Activated T-helper 2 cell treated with anti-CD3 and anti-CD28 coated beads, Interferon-gamma antibody, Interleukin-2, Interleukin-4, amounts not matched to agents 10 μg/mL and 5 μg/mL and 100 μg/mL, durations not matched to agents 14 hours and 24 hours and 36 hours (primary cell): ENCODE measurements at places on chromosomes 11 and 22. TPM values are rescaled to one million over a fixed set of nuclear protein-coding genes. Genes with fewer than 3 reads are reported as not detected.

- H3K4me3 ChIP-seq = no peak overlapping the region
- H3K27me3 ChIP-seq = no peaks in the 10 kb centered on the region
- no peak for DNase-seq
- peaks cover 20% of the 10 kb centered on the region for H3K36me3 ChIP-seq
These were observed 255.8 kb downstream of the TBC1D22A start for GRCh38 chr22:47018010-47018910.

- no peak overlapping the region for H3K4me3 ChIP-seq
- no peaks in the 10 kb centered on the region for H3K27me3 ChIP-seq
- DNase-seq = no peak
- peaks cover 9% of the 10 kb centered on the region for H3K4me1 ChIP-seq
- H3K36me3 ChIP-seq = peaks cover 23% of the 10 kb centered on the region
These were observed 37.4 kb downstream of the LARGE2 start for GRCh38 chr11:45959851-45960250.

DNA sequence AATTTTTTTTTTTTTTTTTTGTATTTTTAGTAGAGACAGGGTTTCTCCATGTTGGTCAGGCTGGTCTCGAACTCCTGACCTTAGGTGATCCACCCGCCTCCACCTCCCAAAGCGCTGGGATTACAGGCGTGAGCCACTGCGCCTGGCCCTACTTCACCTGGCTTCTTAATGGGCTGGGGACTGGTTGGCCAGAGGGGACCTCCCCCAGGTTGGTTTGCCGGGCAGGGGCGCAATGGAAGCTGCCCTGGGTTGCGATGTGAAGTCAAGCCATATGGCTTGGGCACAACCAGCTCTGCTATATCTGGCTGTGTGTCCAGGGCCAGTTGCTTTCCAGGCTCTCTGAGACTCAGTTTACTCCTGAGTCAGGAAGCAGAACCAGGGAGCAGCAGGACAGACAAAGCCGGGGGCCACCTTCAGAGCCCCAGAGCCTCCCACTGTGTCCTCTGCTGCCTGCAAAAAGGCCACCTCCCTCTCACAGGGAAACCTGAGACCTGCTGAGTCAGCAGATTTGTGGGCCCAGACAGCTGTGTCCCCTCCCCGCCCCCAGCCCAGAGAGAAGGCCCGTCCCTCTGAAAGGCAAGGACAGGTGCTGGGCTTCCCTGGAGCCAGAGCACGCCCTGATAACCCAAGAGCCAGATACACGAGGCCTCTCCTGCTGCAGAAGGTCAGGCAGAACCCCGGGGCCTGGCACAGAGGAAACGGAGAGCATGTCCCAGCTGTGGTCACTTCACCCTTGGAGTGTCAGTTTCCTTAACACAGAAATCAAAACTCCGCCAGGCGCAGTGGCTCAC lies 29.2 kb upstream of the DAGLA start:
- H3K27me3 ChIP-seq = peaks cover 5% of the 10 kb centered on the region
- H3K36me3 ChIP-seq = no peaks in the 10 kb centered on the region
- H3K27ac ChIP-seq = no peak overlapping the region
- no peak for DNase-seq
- no peak overlapping the region for H3K4me3 ChIP-seq
- H3K4me1 ChIP-seq = no peaks in the 10 kb centered on the region

DNA sequence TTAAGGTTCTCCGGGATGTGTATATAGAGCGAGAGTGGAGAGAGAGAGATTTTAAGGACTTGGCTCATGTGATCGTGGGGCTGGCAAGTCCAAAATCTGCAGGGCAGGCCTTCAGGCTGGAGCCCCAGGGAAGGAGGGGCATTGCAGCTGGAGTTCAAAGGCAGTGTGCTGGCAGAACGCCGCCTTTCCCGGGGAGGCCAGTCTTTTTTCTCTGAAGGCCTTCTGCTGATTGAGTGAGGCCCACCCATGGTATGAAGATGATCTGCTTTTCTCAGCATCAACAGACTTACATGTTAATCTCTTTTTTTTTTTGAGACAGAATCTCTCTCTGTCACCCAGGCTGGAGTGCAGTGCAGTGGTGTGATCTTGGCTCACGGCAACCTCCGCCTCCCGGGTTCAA lies 25.4 kb downstream of the FBLN1 start:
- DNase-seq = no peak
- no peak overlapping the region for H3K27ac ChIP-seq
- H3K4me3 ChIP-seq = no peak overlapping the region
- no peaks in the 10 kb centered on the region for H3K27me3 ChIP-seq
- no peaks in the 10 kb centered on the region for H3K36me3 ChIP-seq

GRCh38 chr11:10969387-10969786 lies 111.5 kb upstream of the ZBED5 start:
- DNase-seq = no peak
- no peak overlapping the region for H3K4me3 ChIP-seq
- H3K4me1 ChIP-seq = no peaks in the 10 kb centered on the region
- H3K27me3 ChIP-seq = peaks cover 11% of the 10 kb centered on the region

DNA sequence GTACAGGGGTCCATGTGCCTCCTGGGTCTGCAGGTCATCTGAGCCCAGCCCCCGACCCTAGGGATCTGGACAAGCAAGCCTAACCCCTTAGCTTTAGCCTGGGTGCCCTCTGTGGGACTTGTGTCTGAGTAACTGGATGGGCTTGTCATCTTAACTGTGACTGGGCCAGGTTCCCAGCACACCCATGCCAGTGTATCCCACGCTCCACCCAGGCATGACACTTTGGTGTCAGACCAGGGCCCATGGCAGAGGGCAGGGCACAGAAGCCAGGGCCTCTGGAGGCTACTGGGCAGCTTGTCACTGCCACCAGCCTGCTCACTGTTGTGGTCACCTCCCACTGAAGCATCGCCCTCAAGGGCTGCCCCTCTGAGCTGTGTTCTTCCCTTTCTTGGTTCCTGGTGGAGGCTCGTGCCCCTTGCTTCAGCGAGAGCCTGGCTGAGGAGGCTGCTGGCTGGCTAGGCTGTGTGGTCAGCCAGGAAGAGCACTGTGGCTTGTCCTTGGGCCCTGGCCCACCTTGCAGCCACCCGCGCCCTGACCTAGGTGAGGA lies 80.8 kb downstream of the ST3GAL4 start:
- H3K4me3 ChIP-seq = no peak overlapping the region
- H3K36me3 ChIP-seq = no peaks in the 10 kb centered on the region
- no peak for DNase-seq
- H3K27me3 ChIP-seq = peaks cover under 1% of the 10 kb centered on the region
- H3K4me1 ChIP-seq = peaks cover 6% of the 10 kb centered on the region
- no peak overlapping the region for H3K27ac ChIP-seq

DNA sequence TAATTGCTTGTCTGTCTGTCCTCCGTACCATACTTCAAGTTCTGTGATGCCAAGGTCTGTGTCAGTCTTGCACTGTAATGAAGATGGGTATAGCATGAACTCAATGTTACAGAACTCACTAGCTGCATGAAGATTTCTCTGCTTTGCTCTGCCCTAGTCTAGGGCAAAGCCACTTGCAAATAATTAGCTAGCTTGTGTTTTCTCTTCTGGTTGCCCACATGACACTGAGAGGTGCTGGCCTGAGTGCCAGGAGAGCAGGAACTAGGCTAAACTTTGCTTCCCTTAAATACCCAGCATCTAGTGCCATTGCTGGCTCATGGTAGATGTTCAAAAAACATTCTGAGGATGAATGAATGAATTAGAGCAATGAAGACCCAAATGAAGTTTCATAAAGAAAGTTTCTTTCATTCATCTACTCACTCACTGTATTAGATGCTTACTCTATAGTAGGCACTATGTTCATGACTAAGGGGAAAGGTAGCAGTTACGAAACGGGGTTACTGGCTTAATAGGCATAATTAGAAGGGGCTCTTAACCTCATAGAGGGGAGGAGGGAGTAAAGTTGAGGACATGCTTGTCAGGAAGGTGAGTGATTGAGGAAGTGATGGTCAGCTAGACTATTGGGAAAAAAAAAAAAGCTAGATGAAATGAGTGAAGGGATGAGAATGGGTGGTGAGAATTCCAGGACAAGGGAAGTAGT lies 4.4 kb upstream of the ENDOD1 start:
- H3K27ac ChIP-seq = peak overlapping the region; percentile 15
- H3K27me3 ChIP-seq = no peaks in the 10 kb centered on the region
- H3K36me3 ChIP-seq = peaks cover 3% of the 10 kb centered on the region
- peaks cover 42% of the 10 kb centered on the region for H3K4me1 ChIP-seq

RASSF10 gene
- not detected in 2 replicates for total RNA-seq

GLB1L2 gene
- total RNA-seq = 3.1 and 4.3 TPM in 2 replicates

DNA sequence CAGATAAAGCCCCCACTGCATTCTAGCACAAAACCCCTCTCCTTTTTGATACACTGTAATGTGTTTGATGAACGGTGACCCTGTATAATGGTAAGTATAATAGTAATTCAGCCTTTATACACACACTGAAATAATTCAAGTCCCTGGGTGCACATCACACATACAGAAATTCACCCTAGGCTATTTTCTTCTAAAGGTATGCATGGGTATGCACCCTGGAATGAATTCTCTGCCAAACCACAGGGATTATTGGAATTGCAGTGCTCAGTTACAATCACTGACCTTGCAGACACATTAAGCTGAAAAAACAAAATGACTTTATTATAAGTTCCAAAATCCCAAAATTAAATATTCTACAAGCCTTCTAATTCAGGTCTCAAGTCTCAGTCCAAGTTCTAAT lies 245.9 kb upstream of the FAT3 start:
- no peaks in the 10 kb centered on the region for H3K4me1 ChIP-seq
- H3K27ac ChIP-seq = no peak overlapping the region
- H3K27me3 ChIP-seq = no peaks in the 10 kb centered on the region
- no peaks in the 10 kb centered on the region for H3K36me3 ChIP-seq
- no peak overlapping the region for H3K4me3 ChIP-seq

C11orf24 gene
- total RNA-seq = 32.7 and 34.2 TPM in 2 replicates

DBX1 gene
- total RNA-seq = not detected in 2 replicates

GRCh38 chr22:29391546-29391945 lies 3.2 kb upstream of the AP1B1 start:
- H3K27ac ChIP-seq = no peak overlapping the region
- H3K4me1 ChIP-seq = peaks cover 16% of the 10 kb centered on the region
- H3K4me3 ChIP-seq = no peak overlapping the region
- DNase-seq = no peak
- no peaks in the 10 kb centered on the region for H3K36me3 ChIP-seq

DNA sequence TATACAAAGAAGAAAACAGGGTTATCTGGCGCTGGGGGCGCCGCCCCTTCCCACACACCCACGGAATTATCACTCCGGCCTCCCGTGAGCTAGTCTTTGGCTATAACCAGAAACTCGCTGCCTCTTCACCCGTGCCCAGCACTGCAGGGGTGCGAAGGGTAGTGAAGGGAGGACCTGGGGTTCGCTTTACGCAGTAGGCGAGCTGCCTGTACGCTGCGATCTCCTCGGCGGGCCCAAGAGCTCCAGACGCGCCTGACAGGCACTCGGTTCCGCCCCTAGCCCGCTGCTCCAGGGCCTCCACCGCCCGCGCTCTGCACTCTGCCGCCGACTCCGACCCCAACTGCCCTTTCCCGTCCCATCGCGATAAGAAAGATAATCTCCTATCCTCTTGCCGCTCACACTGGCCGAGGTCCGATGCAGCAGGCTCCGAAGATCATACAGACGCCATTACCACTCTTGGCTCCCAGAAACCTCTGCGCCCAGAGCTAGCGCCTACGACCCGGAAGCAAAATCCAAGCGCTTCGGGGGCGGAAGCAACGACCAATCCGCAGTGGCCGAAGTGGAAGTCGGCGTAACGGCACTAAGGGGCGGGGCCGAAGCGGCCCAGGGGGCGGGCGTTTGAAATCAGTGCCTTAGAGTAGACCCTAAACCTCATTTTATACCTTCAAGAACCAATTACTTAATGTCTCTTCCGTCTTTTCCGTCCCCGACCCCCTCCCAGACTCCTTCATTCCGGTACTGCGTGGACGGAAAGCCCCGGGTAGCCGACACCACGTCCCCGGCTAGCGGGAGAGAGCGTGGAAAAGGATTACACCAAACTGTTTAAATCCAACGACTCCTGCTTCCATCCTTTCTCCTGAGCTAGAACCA lies at the start of the genes CWC15 and KDM4D:
TSS of gene CWC15 (minus strand) at position 458 of the 870 bp plus-strand sequence. CDS start 1,371 bp downstream, outside the sequence.
TSS of gene KDM4D (plus strand) at position 611 of the 870 bp plus-strand sequence. CDS start 23,664 bp downstream, outside the sequence.
- H3K4me3 ChIP-seq = peak within 1 kb of the TSS; percentile 95
- no peaks in the 10 kb centered on the region for H3K27me3 ChIP-seq
- peaks cover 28% of the 10 kb centered on the region for H3K4me1 ChIP-seq

OR4C6 gene
- not detected in 2 replicates for total RNA-seq

OR51F1 gene
- not detected in 2 replicates for total RNA-seq

LTO1 gene
- 24.4 and 26.4 TPM in 2 replicates for total RNA-seq
